Activated naive CD4-positive, alpha-beta T cell (primary cell): ENCODE measurements at places on chromosomes 12 and 14.

DNA sequence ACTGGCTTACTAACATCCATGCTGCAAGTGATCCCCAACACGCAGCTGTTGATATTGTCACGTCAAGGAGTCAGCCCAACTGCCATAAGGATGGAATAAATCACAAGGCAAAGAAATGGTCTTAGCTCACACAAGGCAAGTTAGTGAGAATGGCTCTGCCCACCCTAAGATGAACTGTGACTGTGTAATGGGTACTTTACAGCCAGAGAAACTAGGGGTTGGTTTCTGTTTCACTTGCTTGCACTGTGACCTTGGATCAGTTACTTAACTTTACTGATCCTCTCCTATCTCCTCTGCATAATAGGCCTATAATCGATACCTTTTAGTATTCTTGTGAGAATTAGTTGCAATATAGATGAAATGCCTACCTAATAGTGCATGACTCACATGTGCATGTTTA is 52.2 kb upstream of the ANO2 start:
- no peak for DNase-seq

GRCh38 chr12:29299633-29300032 is 81.3 kb downstream of the ERGIC2 start:
- DNase-seq: no peak

DNA sequence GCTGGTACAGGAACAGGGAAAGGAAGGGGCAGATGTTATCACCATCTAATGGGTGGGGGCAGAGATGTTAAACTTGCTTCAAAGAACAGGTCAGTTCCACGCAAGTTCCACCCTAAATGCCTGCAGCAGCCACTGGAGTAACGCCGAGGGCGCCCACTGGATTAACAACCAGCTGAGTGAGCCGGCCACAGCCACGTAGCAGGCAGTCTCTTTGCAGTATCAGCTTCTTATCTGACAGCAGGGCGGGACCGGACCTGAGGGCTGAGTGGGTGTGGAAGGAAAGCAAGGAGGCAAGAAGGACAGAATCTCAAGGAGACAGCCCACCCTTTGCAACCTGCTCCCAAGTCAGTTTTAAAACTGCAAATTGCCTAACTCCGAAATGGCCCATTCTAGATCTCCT is 38.4 kb upstream of the FOXN3 start:
- DNase-seq: no peak

DNA sequence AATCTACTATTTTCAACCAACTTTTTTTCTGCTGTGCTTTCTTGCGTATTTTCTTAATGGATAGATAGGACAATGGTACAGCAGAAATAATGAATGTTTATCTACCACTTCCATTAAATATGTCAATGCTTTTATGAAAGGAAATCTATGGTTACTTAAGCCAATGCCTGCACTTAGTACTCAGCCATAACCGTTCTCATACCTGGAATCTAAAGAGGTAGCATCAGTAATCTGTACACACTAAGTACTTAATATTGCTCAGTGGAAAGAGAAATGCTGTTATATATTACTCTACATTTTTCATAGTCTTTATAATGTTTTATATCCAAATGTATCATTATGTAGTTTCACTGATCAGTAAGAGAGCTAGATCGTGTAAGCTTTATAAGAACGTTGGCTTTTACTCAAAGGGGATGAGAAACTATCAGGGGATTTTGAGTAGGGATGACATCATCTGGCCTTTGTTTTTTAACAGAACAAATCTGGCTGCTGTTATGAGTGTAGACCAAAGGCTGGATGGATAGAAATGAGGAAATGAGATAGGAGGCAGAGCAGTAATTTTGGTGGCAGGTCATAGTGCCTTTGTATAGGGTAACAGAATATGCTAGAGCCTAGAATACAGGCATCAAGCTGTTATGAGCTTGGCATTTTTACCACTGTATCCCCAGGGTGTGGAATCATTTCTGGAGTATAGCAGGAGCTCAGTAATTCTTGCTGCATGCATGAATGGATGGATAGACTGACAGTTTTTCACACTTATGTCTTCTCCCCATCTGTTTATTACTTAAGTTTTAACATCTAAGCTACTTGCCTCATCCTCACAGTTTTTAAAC is 34.0 kb downstream of the ALG10B start:
- DNase-seq: no peak

GRCh38 chr12:4530982-4531586 is 7.6 kb upstream of the RAD51AP1 start:
- no peak for DNase-seq

- no peak for DNase-seq
Observed at GRCh38 chr14:74080820-74081460, 3.3 kb downstream of the ALDH6A1 start.

GRCh38 chr14:96895658-96896271 is 98.6 kb downstream of the VRK1 start:
- DNase-seq: no peak

- no peak for DNase-seq
Observed at GRCh38 chr14:22412926-22413411, 176.1 kb downstream of the DAD1 start.

DNA sequence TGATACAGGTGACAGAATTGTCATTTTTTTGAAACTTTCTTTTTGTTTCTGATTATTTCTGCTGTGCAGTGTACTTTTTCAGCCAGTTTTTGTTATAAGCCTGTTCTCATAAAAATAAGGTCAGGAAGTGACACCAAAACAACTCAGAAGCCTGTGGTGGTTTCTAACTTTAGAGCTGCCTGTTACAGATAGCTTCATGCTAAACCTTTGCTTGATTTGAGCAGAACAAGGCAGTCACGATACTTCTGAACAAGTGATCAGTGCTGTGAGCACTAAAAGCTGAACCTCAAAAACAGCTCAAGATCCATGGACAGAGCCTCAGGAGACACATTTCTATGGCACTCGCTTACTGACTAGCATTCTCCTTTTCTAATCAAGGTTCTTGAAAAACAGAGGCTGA is 82.0 kb downstream of the PRKCH start:
- no peak for DNase-seq

- DNase-seq: no peak
Observed at GRCh38 chr12:125852116-125852515, 786.9 kb downstream of the AACS start.

GRCh38 chr12:75779891-75780496 is 251.6 kb downstream of the PHLDA1 start:
- DNase-seq: no peak

GRCh38 chr12:86666316-86666715 is 410.1 kb upstream of the MGAT4C start:
- DNase-seq: no peak

DNA sequence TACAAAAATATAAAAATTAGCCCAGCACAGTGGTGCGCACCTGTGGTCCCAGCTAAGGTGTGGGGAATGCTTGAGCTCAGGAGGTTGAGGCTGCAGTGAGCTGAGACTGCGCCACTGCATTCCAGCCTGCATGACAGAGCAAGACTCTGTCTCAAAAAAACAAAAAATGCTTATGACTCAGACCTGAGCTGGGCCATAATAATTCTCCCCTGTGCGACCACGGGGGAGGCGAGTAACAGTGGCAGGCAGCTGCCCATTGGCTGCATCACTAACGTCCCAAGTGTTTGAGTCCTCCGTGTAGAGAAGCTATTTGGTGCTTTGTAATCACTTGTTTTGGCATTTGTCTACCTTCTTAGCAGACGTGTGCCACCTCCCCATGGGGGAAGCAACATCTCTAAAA is 24.9 kb downstream of the PSMC1 start:
- no peak for DNase-seq

- no peak for DNase-seq
Observed at GRCh38 chr14:81313200-81313599, 86.9 kb downstream of the STON2 start.

GRCh38 chr12:6607751-6608591 is 792 bp upstream of the CHD4 start:
- DNase-seq: no peak

GRCh38 chr12:20627001-20627588 is 68.0 kb upstream of the SLCO1C1 start:
- DNase-seq: no peak

DNA sequence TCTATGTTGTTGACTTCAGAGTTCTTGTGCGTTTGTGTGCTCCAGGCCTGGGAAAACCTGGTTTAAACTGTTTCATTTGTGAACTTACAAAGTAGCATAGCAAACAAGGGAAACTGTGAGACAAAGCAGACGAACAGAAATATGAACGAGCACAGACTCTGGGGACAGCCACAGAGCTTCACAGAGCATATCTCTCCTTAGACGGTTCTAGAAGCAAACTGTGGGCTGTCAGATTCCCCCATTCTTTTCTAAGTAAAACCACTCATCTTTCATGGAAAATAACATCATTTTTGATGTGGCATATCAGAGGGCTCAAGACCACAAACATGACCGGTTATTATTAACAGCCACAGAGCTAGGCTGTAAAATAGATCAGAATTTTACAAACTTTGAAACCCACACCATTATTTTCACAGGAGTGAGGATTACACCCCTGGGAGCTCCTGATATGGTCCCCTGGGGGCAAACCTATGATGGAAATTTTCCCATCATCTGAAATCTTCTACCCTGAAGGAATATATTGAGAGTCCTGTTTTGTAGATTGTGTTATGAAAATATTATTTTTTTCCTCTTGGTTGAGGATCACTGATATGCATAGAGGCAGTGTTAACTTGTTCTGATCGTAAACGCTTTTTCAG is 102.0 kb downstream of the ADGRD1 start:
- DNase-seq: no peak

- no peak for DNase-seq
Observed at GRCh38 chr12:32502693-32503502, 103.5 kb downstream of the FGD4 start.

DNA sequence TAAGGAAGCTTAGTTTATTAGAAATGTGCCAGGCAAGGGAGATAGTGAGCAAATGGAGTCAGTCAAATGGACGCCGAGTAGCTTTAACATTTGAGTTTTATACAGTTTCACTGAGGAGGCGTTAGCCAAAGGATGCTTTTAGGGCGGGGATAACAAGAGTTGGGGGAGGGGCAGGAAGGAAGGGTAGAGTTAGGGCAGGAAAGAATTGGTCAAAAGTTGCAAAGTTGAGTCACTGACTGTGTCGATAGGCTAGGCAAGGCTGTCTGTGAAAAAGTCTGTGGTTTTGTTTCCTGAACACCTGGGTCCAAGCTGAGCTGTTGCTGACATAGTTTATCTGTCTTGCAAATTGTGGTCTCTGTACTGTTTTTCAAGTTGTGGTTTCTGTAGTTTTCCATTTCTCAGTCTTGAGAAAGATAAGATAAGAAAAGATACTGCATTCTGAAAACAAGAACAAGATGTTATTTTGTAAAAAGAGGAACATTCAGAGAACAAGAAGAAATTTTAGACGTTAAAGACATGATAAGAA is 62.6 kb upstream of the RESF1 start:
- peak; percentile 54 for DNase-seq

- no peak for DNase-seq
Observed at GRCh38 chr14:74978416-74978947, 23.1 kb upstream of the PGF start.

DNA sequence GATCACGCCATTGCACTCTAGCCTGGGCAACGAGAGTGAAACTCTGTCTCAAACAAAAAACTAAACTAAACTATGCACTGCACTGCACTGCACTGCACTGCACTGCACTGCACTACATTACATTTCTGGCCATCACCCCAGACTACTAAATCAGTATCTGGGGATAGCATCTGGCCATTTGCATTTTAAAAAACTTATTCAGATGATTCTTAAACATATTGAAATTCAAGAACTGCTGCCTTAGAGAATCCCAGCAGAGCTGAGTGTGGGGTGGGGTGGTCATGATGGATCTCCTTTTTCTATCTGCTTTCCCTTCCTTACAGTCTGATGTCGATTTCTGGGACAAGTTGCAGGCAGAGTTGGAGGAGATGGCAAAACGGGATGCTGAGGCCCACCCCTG is 13.6 kb downstream of the PEX5 start:
- DNase-seq: no peak

GRCh38 chr14:65815127-65815526 is 402.6 kb downstream of the FUT8 start:
- DNase-seq: no peak

DNA sequence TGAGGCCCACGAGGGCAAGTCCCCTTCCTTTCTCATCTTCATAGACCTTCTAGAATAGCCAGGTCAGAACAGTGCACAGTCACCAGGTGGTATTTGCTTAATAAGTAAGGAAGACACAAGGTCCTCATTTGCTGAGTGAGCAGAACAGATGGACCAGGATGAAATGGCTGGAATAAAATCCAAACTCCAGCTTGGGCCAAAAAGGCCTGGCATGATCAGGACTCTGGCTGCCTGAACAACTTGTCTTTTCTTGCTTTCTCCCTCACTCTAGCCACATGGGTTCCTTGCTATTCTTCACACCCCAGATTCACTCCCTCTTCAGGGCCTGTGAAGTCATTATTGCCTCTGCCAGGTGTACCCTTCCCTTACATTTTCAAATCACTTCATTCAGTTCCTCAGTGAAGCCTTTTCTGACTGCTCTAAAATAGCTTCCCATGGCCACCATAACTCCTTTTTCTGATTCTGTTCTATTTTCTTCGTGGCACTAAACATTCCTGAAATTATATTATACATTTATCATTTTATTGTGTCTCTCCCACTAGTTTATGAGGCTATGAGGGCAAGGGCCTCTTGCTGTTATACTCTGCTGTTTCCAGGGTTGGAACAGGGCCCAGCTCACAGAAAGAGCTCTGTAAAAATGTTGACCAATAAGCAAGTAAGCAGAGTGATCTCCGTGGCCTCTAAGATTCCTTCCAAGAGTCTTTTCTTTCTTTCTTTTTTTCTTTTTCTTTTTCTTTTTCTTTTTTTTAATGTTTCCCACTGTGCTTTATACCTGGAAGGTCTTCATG is 150.8 kb downstream of the TTC8 start:
- DNase-seq: no peak

- DNase-seq: no peak
Observed at GRCh38 chr12:112468046-112468445, 49.3 kb downstream of the PTPN11 start.

DNA sequence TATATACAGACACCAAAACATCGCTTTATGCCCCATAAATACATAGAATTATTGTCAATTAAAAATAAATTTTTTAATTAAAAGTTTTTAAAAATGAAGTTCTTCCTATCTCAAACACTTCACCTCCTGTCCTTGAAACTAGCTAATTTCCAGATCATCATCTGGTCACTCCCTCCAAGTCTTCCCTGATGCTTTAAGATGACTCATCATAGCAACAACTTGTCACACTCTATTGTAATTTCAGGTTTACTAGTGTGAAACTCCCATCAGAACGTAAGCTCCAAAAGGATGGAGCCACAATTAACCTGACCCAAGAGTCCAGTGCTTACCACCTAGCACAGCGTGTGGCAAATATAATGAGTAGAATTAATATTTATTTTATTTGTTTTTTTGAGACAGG is 16.3 kb downstream of the GXYLT1 start:
- DNase-seq: no peak

- no peak for DNase-seq
Observed at GRCh38 chr12:33192226-33192625, 247.4 kb downstream of the SYT10 start.

DNA sequence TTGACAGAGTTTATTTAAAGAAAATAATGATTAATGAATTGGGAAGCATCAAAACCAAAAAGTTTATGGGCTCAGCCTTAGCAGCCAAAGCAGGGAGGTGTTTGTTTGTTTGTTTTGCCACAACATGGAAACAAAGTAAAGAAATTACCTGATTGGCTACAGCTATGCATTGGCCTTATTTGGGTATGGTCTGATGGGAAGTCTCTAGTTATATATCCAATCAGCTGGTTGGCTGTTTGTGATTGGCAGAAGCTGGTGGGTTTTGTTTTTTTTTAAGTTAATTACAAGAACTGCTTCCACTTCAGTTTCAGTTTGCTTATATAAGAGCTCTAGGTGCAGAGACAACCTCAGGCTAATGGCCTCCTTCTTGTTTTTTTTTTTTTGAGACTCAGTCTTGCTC is 4.6 kb upstream of the LEMD3 start:
- DNase-seq: no peak

GRCh38 chr12:39065455-39065854 is 160.1 kb upstream of the CPNE8 start:
- DNase-seq: no peak
